ENCODE measurements at places on chromosomes 2 and 18.

- no peak for DNase-seq
Observed at GRCh38 chr18:23689031-23689615, at the start of gene LAMA3. LAMA3 (plus strand) TSS chr18:23689453; CDS start chr18:23689684, 231 bp downstream.

GRCh38 chr2:19739256-19739655 lies 162.5 kb downstream of the TTC32 start:
- no peak for DNase-seq

DNA sequence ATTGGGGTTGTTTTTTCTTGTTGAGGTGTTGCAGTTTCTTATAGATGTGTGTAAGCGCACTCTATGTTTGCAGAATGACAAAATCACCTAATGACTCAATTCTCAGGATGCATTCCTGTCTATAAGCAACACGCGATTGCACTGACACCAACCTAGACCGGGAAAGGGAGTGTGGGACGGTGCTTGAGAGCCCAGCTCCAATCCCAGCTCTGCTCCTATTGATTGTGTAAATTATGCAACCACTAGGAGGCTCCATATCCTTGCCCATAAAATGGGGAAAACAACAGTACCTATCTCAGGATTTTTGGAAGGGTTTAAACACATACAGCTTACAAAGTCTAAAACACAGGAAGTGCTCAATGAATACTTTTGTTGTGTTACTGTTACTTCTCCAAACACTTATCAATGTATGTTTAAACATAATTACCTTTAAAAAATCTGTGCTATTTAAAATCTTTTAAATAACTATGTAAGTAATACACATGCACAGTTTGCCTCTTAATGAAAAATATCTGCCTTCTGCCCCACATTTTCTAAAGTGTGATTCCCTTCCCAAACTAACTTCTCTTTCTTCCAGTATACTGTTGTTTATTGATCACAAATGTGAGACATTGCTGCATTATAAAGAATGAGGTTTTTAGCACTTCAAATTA lies 132.5 kb downstream of the SPHKAP start:
- peak; percentile 49 for DNase-seq

DNA sequence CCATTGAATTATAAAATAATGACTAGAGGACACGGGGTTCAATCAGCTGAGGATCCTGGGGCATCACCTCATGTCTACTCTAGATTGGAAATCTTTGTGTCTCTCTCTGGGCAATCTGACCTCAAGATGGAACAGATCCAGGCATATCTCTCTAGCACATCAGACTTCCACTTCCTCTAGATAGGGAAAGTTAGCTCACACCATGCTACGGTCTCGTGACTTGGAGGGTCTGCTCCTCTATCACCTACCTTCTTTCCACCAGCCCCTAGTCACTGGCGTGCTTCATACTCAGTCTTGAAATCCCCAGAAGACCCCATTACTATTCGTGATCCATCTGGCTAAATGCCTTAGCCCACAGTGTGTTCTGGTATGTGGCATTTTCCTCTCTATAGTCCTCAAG lies 148.8 kb downstream of the ANKRD44 start:
- DNase-seq: no peak

DNA sequence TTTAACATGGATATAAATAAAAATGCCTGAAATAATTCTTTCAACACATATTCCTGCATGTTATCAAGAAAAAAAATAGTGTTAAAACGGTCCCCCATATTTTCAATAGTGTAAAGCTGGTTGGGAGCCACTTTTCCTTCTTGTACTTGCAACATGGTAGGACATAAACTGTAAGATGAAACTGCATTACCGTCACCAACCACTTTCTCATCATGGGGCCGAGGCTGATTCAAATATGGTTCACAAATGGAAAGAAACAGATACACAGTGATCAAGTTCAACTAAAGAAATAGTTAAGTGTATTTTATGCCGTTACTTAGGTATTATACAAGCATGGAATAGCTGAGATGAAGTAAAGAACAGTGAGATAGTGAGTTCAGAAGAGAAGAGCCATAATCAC lies 360.7 kb downstream of the ZEB2 start:
- DNase-seq: no peak

DNA sequence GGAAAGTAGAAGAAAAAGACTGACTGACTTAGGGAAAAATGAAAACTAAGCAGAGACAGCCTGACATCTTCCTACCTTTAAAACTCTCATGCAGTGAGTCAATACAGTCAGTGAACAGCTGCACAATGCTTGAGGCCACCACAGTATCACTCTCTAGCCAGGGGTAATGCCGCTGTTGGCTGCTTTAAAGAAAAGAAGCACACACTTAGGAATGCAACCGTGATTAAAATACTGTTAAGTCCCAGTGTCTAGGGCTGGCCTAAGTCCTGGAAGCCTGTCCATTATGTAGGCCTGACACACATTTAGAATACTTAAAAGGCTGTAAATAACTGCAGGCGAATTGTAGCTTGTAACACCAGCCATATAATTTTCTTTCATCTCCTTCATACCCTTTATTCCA lies 50.7 kb downstream of the SIGLEC15 start:
- DNase-seq: no peak

Measured in H9 (cell line).